Testis (tissue), 5 donors: ENCODE measurements at places on chromosomes 7 and 10. TPM values are rescaled to one million over a fixed set of nuclear protein-coding genes. Genes with fewer than 3 reads are reported as not detected.

Gene PDIA4
- 59.3 TPM for total RNA-seq

Gene SYPL1
- total RNA-seq = 100.0 TPM

Gene LYZL2
- total RNA-seq = 88.9 TPM

Gene INHBA
- total RNA-seq = 5.7 TPM

Gene FAM237B
- not detected for total RNA-seq

Gene GNGT1
- not detected for total RNA-seq

Gene SNCG
- 8.9 TPM for total RNA-seq

Gene ZPBP
- total RNA-seq = 92.2 TPM

Gene PLAC9
- total RNA-seq = 20.7 TPM

Gene PLEKHS1
- total RNA-seq = 0.31 TPM

Gene NAT16
- total RNA-seq = 0.50 TPM

Gene ZNF398
- 25.3 TPM for total RNA-seq

Gene POU6F2
- 3.4 TPM for total RNA-seq

Gene PLXNA4
- total RNA-seq = 5.5 TPM

Gene TAS2R40
- not detected for total RNA-seq

Gene BBS9
- 55.7 TPM for total RNA-seq

Gene FBXL13
- 21.1 TPM for total RNA-seq

Gene CHST3
- total RNA-seq = 107 TPM

Gene FGFBP3
- 1.4 TPM for total RNA-seq

Gene MYPN
- 1.8 TPM for total RNA-seq

Gene MARVELD1
- total RNA-seq = 13.6 TPM

Gene PTF1A
- total RNA-seq = 5.1 TPM

Gene DHTKD1
- total RNA-seq = 26.1 TPM

Gene FZD1
- total RNA-seq = 6.9 TPM

Gene SCART1
- 11.6 TPM for total RNA-seq

Gene CHST12
- total RNA-seq = 42.1 TPM

Gene HOXA6
- total RNA-seq = not detected

Gene PIK3CG
- 6.5 TPM for total RNA-seq

Gene GLUD1
- total RNA-seq = 62.5 TPM

Gene ACBD5
- 33.9 TPM for total RNA-seq

Gene IDI2
- total RNA-seq = 1.1 TPM

Gene SPDYE2
- 5.4 TPM for total RNA-seq

Gene LDB1
- total RNA-seq = 90.5 TPM

Gene EZH2
- total RNA-seq = 27.0 TPM

Gene CALHM1
- 0.24 TPM for total RNA-seq

Gene ETV1
- total RNA-seq = 13.9 TPM

Gene RBAK
- total RNA-seq = 9.4 TPM

Gene PKD1L1
- 4.0 TPM for total RNA-seq

Gene SGMS1
- total RNA-seq = 63.2 TPM

Gene COL26A1
- total RNA-seq = 1.1 TPM

Gene EDRF1
- 95.1 TPM for total RNA-seq

Gene TCAF2
- total RNA-seq = 5.0 TPM

Gene EGR2
- total RNA-seq = 6.8 TPM

Gene GIMAP6
- total RNA-seq = 3.9 TPM

Gene FKBP6
- total RNA-seq = 60.9 TPM

Gene PON1
- 0.12 TPM for total RNA-seq

Gene PDE1C
- 7.6 TPM for total RNA-seq

Gene ZSCAN25
- 31.0 TPM for total RNA-seq

Gene HGF
- total RNA-seq = 5.0 TPM

Gene EN2
- total RNA-seq = 0.81 TPM

Gene GIMAP7
- total RNA-seq = 7.4 TPM

Gene EGFR
- total RNA-seq = 45.0 TPM

Gene JCAD
- 109 TPM for total RNA-seq

Gene FOXI2
- 0.74 TPM for total RNA-seq

Gene TMEM196
- 0.12 TPM for total RNA-seq
